Hematopoietic multipotent progenitor cell treated with erythropoietin and hydrocortisone succinate and interleukin-3 and kit ligand, for 6 days (in vitro differentiated cells): ENCODE measurements at places on chromosomes 16 and 17.

DNA sequence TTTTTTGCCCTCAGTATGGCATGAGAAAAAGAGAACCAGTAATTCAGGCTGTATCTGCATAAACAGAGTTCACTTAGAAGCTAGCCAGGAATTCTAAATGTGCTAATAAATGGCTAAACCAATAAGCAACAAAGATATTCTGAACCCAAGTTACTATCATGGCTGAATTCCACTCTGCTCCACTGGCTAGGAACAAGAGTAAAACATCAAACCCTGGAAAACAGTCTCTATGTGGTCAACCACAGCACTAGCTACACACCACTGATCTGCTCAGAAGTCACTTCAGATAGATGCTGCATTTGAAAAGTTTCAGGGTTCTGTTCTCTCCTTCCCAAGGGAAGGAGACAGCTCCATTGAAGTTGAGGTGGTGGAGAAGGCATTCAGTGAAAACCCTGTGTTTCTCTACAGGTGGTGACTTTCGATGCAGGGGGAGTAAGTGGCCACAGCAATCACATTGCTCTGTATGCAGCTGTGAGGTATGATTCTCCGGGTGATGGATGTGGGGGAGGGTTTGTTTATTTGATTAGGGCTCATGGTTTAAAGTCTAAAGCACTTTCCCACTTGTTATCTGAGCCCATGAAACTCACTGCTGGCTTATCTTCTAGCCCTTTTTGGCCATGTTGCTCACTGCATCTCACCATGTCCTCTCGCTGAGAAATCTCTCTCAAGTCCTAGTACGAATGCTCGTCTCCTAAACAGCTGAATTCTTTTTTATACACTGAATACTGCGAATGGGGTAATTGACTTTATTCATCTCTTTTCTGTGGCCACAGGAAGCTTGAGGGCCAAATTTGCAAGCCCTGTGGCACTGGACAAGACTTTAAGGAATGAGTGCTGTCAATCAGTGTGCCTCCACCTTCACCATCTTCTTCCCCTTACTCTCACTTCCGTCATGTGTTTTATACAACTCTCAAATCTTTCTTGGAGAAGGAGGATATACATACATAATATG is 39.9 kb downstream of the CENPV start:
- peak; percentile 40 for DNase-seq

DNA sequence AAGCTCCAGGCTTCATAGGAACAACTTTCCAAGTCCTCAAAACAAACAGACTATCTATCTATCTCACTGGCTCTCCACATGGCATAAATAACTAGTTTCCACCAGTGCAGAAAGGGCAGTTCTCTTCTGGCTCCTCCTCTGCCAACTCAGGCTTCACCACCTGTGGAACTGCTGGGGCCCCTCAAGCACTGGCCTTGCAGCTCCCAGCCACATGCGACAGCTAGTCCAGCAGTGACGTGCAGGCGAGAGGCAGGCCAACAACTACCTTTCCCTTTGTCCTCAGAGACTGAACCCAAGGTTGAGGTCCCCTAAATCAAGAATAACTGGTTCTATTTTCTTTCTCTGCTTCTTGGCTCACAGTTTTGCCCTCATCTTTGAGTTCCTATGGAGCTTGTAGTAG is 137.6 kb downstream of the AATF start:
- no peak for DNase-seq

DNA sequence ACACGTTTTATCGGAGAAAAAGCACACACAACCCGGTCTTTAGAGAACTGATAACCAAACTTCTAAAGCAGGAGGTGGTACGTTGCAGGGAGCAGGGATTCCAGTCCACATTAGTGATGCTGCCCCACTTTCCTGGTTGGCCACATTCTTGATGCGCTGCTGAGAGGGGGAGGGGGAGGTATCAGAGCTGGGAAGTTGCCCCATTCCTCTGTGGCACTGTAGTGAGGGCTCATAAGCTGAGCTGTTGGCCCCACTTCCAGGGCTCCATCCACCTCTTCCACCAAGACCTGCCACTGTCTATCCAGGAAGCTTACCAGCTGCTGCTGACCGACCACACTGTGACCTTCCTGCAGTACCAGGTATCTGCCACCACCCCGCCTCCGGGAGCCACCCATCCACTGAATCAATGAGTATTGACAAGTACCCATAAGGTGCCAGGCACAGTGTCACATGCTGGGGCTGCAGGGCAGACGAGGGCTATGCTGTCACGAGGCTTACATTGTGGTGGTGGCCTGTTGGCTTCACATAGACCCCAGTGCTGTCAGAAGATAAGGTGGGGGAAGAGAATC is 1.1 kb downstream of the TSEN54 start:
- DNase-seq, result no peak

DNA sequence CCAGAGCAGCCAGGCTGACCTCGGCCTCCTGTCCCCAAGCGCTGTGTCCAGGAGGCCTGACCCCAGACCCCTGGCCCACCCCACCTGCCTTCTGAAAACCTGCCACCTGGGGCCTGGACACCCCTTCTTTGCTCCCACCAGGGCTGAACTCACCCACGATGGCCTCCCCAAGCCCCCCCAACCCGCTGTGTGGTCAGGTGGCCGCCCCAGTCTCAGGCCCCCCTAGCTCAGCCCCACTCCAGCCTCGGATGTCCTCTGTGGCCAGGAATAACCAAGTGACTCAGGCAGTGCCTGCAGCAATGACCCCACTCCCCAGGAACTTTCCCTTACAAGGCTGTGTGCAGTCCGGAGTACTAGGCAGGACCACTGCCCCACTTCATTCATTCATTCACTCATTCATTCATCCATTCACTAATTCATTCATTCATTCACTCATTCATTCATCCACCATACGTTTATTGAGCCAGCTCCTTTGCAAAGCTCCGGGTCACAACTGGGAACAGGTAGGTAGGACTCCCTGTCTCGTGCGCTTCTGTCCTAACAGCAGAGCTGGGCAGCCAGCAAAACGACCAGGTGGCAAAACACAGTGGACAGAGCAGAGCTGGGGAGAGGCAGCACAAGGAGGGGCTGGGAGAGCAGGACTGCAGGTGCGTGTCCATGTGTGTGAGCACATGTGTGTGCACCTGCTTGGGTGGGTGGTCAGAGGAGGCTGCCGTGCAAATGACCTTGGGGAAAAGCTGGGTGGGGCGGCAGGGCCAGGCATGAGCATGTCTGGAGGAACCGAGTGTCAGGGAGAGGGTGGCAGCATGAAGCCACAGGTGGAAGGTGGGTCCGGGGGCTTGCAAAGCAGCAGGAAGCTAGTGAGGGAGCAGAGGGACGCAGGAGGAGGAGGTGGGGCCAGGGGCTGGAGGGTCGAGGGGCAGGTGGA is 75.8 kb upstream of the CBX4 start:
- no peak for DNase-seq

DNA sequence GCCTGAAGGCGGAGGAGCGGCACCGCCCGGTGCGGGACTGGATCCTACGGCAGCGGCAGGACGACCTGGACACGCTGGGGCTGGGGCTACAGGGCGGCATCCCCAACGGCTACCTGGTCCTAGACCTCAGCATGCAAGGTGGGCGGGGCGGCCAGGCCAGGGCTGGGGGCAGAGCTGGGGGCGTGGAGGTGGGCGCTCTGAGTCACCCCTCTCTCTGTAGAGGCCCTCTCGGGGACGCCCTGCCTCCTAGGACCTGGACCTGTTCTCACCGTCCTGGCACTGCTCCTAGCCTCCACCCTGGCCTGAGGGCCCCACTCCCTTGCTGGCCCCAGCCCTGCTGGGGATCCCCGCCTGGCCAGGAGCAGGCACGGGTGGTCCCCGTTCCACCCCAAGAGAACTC is 7.9 kb downstream of the MSLN start:
- DNase-seq, result no peak
